ENCODE measurements at places on chromosomes 3 and 15. TPM values are rescaled to one million over a fixed set of nuclear protein-coding genes. Genes with fewer than 3 reads are reported as not detected.

GRCh38 chr15:86711476-86711875 is 631.8 kb downstream of the AGBL1 start:
- DNase-seq = no peak

ZKSCAN7 gene
- total RNA-seq = 7.3 TPM

ZMYND10 gene
- 1.4 TPM for total RNA-seq

DISP2 gene
- 2.6 TPM for total RNA-seq

RASA2 gene
- total RNA-seq = 27.1 TPM
